ENCODE measurements at places on chromosomes 12 and 14.

DNA sequence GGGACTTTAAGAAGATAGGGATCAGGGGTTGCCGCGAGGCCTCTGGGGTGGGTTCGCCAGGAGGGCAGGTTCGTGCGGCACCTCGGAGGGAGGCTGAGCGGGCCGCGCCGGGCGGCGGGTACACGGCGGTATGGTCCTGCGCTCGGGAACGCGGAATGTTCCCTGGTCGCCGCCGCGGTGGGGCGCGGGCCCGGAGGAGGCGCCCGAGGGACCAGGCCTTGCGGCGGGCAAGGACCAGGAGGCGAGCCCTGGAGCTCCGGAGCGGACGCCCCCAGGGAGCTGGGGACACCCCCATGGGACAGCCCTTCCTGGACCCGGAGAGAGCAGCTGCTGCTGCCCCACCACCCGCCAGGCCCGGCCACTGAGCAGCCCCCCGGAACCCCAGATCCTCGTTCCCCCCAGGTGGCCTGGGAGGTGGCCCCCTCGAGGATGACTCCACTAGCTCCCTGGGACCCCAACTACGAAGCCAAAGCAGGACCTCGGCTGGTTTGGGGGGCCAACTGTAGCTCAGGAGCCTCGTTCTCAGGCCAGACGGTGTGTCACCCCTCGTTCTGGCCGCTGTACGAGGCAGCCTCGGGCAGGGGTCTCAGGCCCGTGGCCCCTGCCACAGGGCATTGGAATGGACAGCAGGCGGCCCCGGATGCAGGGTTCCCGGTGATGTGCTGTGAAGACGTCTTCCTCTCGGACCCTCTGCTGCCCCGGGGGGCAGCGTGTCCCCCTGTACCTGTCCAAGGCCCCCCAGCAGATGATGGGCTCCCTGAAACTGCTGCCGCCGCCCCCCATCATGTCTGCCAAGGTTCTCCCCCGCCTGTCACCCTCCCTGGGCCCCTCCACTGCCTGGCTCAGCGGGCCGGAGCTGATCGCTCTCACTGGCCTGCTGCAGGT, 45.6 kb upstream of the SLC8A3 start:
- H3K27ac ChIP-seq: no peak overlapping the region
- H3K27me3 ChIP-seq: peaks cover 7% of the 10 kb centered on the region
- no peak for DNase-seq
- H3K36me3 ChIP-seq: no peaks in the 10 kb centered on the region
- H3K4me3 ChIP-seq: no peak overlapping the region

DNA sequence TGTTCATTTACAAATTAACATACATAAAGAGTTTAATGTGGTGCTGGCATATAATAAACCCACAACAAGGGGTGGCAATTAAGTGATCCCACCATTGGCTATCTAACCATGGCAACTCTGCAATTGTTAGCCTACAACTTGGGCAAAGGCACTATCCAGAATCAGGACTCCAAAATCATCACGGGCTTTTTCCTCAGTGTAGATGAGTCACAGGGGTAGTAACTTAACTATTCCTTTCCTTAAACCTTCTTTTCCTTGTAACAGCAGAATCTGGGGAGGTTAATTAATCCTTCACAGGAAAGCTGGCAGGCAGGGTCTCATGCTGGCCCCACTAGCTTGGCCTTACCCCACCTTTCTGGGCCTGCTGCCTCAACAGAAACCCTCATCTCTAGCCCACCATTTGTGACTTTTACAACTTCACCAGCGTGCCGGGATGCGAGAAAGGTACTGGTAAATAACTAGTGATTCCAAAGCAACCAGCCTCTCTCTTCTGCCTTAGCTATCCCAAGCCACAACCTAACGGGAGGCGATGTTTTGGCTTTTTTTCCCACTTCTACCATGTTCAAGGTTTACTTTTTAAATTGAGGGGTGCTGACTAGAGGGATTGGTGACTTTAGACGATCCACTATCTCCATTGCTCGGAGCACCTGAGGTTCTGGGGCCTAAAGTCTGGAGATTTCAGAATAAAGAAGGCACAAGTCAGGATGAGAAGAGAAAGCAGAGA, 744 bp downstream of the ATP5MC2 start:
- H3K27me3 ChIP-seq: peaks cover 13% of the 10 kb centered on the region
- peaks cover 11% of the 10 kb centered on the region for H3K4me1 ChIP-seq
- H3K36me3 ChIP-seq: peaks cover 4% of the 10 kb centered on the region

GRCh38 chr14:100467939-100468338, 119.3 kb downstream of the BEGAIN start:
- peaks cover 9% of the 10 kb centered on the region for H3K4me1 ChIP-seq
- peaks cover 9% of the 10 kb centered on the region for H3K27me3 ChIP-seq
- no peak overlapping the region for H3K27ac ChIP-seq
- H3K4me3 ChIP-seq: no peak overlapping the region

DNA sequence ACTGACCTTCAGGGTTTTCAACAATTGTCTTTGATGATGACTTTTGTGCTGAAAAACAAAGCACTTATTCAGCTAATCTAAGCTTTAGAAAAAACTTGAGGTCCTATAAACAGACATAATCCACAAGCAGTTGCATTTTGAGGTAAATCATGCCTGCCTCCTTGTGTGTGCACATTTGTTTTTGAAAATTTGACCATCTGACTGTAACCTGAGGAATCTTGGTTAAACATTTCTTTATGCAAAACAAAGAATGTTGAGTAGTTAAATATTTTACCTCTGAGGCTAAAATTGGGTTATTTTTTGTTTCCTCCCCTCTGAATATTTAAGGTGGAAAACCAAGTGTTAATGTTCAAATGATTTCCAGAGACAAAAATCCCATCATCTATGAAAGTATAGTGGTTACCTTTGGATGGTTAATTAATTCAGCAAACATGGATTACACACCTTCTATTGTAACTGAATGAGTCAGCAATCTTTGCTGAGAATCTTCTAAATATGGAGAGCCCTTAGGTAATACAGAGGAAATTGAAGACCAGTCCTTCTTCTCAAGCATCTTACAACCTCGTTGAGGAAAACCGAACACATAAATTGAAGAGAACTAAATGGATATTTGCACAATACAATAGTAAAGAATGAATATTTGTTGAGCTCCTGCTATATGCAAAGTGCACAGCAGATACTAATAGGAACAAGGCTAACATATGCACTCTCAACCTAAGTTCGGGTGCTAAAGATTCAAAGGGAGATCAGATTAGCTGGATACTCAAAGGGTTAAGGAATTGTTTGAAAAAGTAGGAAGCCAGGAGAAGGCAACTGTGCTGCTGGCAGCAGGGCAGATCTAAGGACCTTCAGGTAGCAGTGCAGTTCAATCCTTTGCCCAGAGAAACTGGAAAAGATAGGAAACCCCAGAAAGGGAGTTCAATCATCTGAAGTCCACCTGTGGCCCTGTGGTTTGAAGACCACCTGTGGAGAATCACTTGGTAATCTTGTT, 115.2 kb downstream of the BMP4 start:
- no peak overlapping the region for H3K4me3 ChIP-seq
- H3K36me3 ChIP-seq: no peaks in the 10 kb centered on the region
- no peaks in the 10 kb centered on the region for H3K27me3 ChIP-seq
- no peak overlapping the region for H3K27ac ChIP-seq
- no peaks in the 10 kb centered on the region for H3K4me1 ChIP-seq

DNA sequence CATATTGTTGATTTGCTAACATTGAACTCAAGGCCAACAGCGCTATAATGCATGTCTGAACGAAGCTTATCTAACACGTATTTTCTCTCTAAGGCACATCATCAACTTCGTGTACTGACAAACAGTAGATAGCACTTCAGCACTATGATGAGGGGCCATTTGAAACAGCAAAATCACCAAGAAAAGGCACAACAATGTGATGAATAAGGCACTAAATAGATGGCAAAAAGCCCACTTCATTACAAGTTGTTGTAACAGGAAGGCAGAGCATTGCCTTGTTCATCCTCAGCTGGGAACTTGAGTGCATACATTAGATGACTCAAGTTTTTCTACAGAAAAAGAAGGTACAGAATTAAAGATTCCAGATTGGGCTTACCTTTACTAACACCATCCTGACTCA, 75.2 kb downstream of the LIN7A start:
- no peak overlapping the region for H3K4me3 ChIP-seq
- H3K27me3 ChIP-seq: no peaks in the 10 kb centered on the region
- no peaks in the 10 kb centered on the region for H3K4me1 ChIP-seq

GRCh38 chr12:77493302-77494168, 337.2 kb upstream of the NAV3 start:
- no peak for DNase-seq
- no peaks in the 10 kb centered on the region for H3K27me3 ChIP-seq
- H3K4me1 ChIP-seq: no peaks in the 10 kb centered on the region
- no peak overlapping the region for H3K27ac ChIP-seq
- no peaks in the 10 kb centered on the region for H3K36me3 ChIP-seq
- H3K4me3 ChIP-seq: no peak overlapping the region

GRCh38 chr12:91680864-91681263, 464.8 kb downstream of the BTG1 start:
- H3K27ac ChIP-seq: no peak overlapping the region
- H3K4me1 ChIP-seq: no peaks in the 10 kb centered on the region
- DNase-seq: no peak
- no peaks in the 10 kb centered on the region for H3K27me3 ChIP-seq
- no peak overlapping the region for H3K4me3 ChIP-seq

- peaks cover 4% of the 10 kb centered on the region for H3K4me1 ChIP-seq
- H3K27ac ChIP-seq: no peak overlapping the region
- H3K4me3 ChIP-seq: no peak overlapping the region
These were observed 33.1 kb downstream of the SEC23A start for GRCh38 chr14:39069923-39070322.

GRCh38 chr12:44876544-44877410, 662 bp upstream of the NELL2 start:
- no peak overlapping the region for H3K27ac ChIP-seq
- peaks cover 16% of the 10 kb centered on the region for H3K27me3 ChIP-seq
- peaks cover 14% of the 10 kb centered on the region for H3K4me1 ChIP-seq
- peak overlapping the region; percentile 88 for H3K4me3 ChIP-seq
- no peaks in the 10 kb centered on the region for H3K36me3 ChIP-seq

- H3K4me1 ChIP-seq: peaks cover 24% of the 10 kb centered on the region
- H3K27me3 ChIP-seq: no peaks in the 10 kb centered on the region
- H3K27ac ChIP-seq: peak overlapping the region; percentile 45
- peak overlapping the region; percentile 56 for H3K4me3 ChIP-seq
- no peak for DNase-seq
- peaks cover 1% of the 10 kb centered on the region for H3K36me3 ChIP-seq
These were observed 1.6 kb upstream of the PPP2R5E start for GRCh38 chr14:63544591-63545299.

- no peak overlapping the region for H3K4me3 ChIP-seq
- no peaks in the 10 kb centered on the region for H3K4me1 ChIP-seq
- no peak for DNase-seq
- no peaks in the 10 kb centered on the region for H3K27me3 ChIP-seq
- H3K36me3 ChIP-seq: no peaks in the 10 kb centered on the region
- H3K27ac ChIP-seq: no peak overlapping the region
These were observed 410.3 kb upstream of the LMO3 start for GRCh38 chr12:17016116-17016864.

- no peak for DNase-seq
- H3K4me1 ChIP-seq: peaks cover 19% of the 10 kb centered on the region
- H3K36me3 ChIP-seq: peaks cover 17% of the 10 kb centered on the region
- peak overlapping the region; percentile 73 for H3K27ac ChIP-seq
- H3K4me3 ChIP-seq: no peak overlapping the region
- H3K27me3 ChIP-seq: no peaks in the 10 kb centered on the region
These were observed 29.8 kb downstream of the YY1 start for GRCh38 chr14:100268591-100269207.

- peaks cover 10% of the 10 kb centered on the region for H3K36me3 ChIP-seq
- H3K27ac ChIP-seq: peak within 1 kb of the TSS; percentile 86
- peak; percentile 98 for DNase-seq
- H3K4me3 ChIP-seq: peak within 1 kb of the TSS; percentile 89
These were observed at the start of gene SRSF9 for GRCh38 chr12:120469450-120470149. Gene SRSF9, minus strand, starts transcription at chr12:120469748. Its CDS starts 139 bp downstream, at chr12:120469609.

- no peaks in the 10 kb centered on the region for H3K36me3 ChIP-seq
- H3K4me3 ChIP-seq: no peak overlapping the region
- no peak overlapping the region for H3K27ac ChIP-seq
These were observed 580.2 kb downstream of the ETNK1 start for GRCh38 chr12:23204933-23205778.

DNA sequence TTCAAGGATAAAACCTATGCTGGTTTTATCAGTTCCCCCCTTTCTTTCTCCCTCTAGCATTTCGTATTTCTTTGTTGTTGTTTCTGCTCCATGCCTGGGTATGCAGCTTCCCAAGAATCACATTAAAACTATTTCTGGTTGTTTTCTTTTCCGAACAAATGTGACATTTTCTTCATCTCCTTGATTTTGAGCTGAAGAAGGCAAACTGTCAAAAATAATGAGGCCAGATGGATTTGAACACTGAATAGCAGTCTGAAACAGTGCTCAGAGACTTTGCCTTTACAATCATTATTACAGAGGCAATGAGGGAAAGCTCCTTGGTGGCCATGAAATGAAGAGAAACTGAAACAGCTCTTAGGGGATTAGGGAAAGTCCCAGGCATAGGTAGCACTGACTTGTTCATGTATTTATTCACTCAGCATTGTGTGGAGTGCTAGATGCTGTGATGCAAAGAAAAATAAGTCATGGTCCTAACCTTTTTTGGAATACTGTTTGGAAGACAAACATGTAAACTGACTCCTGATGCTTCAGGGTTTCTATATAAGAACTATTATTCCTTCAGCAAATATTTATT, 319.5 kb downstream of the FUT8 start:
- peaks cover 36% of the 10 kb centered on the region for H3K36me3 ChIP-seq
- peak overlapping the region; percentile 70 for H3K27ac ChIP-seq
- peaks cover 7% of the 10 kb centered on the region for H3K4me1 ChIP-seq
- H3K4me3 ChIP-seq: no peak overlapping the region

DNA sequence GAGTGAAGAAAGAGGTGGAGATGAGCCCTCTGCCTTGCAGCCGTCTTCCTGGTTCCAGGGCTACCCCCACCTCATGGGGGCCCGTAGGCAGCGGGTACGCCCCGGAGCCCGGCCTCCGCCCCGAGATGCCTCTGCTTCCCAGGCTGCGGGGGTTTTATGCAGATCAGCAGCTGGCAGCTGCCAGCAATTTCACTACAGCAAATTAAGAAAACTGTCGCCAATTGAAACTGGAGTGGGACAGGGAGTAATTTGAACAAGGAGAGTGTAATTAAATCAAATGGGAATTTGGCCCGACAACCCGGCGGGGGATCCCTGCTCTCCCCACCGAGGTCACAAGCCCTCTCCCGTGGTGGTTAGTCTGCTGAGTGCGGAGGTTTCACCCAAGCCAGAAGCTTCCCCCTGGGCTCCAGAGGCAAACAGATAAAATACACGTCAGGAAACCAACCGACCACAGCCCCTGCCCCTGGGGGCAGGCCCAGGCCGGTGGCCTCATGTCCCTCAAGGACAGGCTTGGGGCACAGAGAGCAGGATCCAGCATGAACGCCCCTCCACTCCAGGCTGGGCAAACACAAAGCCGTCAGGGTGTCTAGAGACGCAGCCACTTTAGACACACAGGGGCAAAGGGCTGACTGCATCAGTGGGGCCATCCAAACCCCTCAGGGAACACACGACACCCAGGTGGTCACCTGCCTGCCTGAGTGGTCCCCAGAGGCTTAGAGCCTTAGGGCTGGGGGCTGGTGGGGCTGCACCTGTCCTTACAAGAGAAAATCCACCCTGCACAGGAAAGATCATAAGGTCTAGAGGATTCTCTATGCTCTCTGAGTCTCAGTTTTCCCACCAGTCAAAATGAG, 53.8 kb downstream of the TESC start:
- no peak overlapping the region for H3K27ac ChIP-seq
- no peak overlapping the region for H3K4me3 ChIP-seq
- no peak for DNase-seq
- no peaks in the 10 kb centered on the region for H3K36me3 ChIP-seq

GRCh38 chr12:75852143-75852542, 179.4 kb downstream of the PHLDA1 start:
- no peak overlapping the region for H3K4me3 ChIP-seq
- no peak overlapping the region for H3K27ac ChIP-seq
- no peaks in the 10 kb centered on the region for H3K4me1 ChIP-seq
- peaks cover 13% of the 10 kb centered on the region for H3K27me3 ChIP-seq

Measured in memory B cell (primary cell).